ENCODE measurements at places on chromosomes 4 and X.

DNA sequence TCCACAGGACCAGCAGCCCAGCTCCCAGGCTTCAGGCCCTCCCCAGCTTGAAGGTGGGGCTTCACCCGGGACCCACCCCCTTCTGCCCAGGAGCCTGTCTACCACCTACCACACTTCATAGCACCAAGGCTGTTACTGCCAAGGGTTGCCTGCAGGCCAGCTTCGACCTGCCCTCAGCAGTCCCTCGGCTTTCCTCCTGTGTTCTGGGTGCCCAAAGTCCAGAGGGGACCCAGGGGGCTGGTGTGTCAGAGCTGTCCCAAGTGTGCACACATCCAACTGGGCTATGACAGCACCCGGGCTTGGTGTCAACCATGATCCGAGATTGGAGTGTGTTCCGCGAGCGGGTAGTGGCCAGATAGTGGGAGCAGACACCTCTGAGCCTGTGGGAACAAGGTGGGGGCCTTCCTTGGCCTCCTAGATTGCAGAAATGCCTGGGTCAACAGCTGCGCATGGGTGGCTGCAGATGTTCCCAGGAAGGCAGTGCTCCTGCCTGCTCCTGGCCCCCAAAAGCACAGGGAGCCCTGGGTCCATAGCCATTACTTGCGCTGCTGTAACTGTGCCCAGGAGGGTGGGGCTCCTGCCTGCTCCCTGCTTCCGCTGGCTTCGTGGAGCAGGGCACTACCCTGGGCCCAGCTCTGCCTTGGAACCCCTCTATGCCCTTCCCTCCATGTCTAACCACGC is 16.8 kb downstream of the SULT1B1 start:
- DNase-seq: no peak

GRCh38 chr4:73692254-73692653 is 48.1 kb upstream of the CXCL8 start:
- no peak for DNase-seq

- no peak for DNase-seq
Observed at GRCh38 chr4:52728691-52729240, 22.5 kb downstream of the ERVMER34-1 start.

DNA sequence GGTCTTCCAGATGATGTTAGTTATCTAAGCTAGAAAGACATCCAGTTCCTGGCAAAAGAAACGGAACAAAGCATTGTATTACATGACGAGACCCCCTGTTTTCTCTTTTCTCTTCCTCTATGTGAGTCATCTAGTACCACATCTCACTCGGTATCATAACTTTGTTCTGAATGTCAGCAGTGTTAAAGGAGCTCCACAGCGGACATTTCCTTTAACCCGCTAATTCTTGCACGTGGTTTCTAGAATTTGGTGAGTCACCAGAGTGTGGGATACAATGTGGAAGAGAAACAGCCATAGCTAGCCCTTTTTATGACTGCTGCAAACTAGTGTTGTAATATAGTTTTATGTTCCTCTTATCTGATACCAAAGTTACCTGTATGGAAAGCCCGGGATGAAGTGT is 243.7 kb downstream of the TENM3 start:
- DNase-seq: no peak

DNA sequence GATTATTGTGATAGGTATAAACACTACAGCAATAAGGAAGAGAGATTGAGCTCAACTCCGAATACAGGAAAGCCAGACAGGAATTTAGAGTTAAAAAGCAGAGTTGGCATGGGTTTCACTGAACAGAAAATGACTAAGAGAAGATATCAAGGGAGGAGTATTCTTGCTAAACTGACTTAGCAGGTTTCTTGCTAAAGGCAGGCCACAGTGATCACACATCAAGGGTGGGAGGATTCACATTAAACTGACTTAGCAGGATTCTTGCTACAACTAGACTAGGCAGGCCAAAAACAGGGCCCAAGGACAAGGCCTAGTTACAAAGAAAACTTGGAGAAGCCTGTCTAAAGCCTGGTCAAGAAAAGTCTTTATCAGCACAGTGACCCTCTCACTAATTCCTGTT is 195.1 kb downstream of the MAGEB5 start:
- no peak for DNase-seq

- DNase-seq: no peak
Observed at GRCh38 chr4:182141061-182141460, 102.1 kb upstream of the TENM3 start.

DNA sequence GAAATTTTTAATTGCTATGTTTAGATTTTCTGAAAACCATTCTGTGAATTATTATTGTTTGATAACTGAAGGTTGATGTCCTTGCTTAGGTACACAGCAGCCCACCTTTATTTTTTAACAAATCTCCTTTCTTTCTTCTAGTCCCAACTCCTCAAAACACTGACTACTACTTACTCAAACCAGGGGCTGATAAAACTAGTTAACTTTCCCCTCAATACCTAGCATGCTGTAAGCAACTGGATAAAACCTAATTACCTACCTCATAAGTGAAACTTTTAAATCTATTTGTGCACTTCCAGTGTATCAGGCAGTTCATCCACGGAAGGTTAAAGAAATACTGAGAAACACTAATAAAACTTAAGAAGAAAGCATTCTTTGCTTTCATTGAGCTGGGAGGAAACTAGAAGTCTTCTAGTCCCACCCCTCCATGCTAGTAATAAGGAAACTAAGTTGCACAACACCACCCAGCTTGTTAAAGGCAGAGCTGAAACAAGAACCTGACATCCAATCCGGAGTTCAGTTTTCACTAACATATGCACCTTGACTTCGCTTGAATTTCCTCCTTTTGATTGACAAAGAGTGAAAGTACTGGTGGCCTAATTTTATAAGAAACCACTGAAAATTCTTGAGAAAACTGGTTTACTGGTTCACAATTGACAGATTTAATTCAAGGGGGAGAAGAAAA is 180.2 kb upstream of the TET2 start:
- no peak for DNase-seq

DNA sequence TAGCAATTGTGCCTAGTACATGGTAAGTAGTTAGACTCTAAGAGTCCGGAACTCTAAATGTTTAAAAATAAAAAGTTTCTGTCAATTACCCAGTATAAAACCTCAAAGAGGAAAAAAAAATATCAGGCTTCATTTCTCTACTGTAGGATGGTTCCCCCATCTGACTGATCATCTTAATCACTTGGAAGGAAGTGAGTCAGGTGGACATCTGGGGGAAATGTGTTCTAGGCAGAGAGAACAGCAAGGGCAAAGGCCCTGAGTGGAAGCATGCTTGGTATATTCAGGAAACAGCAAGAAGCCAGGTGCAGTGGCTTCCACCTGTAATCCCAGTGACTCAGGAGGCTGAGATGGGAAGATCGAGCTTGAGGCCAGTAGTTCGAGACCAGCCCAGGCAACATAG is 2.9 kb upstream of the EIF1AX start:
- peak; percentile 45 for DNase-seq
